ENCODE measurements at places on chromosomes 5 and 9.
A peak's percentile ranks its signal among the peaks of the same experiment; 100 is the strongest.

GRCh38 chr5:74517700-74518099 lies 122.8 kb downstream of the ENC1 start:
- DNase-seq = peak; percentile 52

- no peak for DNase-seq
Measured at GRCh38 chr5:55108661-55109060, 6.2 kb downstream of the GZMA start.

DNA sequence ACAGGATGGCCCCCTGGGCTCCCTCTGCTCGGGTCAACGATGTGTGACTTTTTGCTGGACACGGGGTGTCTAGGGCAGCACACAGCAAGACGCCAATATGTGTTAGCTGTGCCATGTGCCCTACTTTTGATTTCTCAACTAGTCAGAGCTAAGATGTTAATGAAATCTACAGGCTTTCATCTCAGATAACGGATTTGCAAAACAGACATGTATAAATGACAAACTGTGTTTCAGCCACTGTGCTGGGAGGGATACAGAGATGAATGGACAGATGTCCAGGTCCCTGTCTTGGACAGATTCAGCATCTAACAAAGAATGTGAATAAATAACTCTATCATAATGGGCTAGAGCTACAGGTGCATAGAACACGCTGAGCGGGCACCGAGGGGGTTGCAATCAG lies 160.2 kb upstream of the LHFPL2 start:
- DNase-seq = no peak

DNA sequence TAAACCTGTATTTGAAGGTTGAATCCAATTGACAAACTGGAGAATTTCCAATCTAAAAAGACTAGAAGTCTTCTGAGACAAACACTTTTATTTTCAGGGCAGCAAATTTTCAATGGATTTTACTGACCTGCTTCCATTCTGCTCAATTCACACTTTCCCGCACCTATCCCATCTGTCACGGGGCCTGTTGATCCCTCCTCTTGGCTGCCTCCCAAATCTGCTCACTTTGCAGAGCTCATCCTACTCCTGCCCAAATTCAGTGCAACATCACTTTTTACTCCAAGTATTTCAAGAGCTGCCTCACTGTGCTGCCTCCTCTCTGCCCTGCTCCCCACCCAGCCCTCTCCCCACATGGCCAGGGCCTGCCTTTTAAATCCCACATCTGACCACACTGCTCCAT lies 35.1 kb downstream of the GOLM1 start:
- DNase-seq = no peak

DNA sequence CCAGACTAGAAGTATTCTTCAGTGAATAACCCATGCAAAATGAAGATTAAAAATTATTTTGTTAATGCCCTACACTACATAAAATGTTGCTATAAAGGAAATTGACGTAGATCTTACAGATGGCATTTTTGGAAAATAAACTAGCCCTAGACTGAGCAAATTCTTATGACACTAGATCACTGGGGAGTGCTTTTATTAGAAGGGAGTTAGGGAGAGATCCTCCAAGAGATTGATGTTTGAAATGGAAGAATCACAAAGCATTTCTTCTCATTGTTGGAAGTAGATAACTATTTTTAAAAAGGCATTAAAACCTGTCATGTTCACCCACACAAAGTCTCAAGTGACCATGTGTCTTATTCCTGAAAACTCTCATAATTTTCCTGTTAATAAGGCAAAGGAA lies 351.1 kb upstream of the TLE4 start:
- DNase-seq = peak; percentile 49

DNA sequence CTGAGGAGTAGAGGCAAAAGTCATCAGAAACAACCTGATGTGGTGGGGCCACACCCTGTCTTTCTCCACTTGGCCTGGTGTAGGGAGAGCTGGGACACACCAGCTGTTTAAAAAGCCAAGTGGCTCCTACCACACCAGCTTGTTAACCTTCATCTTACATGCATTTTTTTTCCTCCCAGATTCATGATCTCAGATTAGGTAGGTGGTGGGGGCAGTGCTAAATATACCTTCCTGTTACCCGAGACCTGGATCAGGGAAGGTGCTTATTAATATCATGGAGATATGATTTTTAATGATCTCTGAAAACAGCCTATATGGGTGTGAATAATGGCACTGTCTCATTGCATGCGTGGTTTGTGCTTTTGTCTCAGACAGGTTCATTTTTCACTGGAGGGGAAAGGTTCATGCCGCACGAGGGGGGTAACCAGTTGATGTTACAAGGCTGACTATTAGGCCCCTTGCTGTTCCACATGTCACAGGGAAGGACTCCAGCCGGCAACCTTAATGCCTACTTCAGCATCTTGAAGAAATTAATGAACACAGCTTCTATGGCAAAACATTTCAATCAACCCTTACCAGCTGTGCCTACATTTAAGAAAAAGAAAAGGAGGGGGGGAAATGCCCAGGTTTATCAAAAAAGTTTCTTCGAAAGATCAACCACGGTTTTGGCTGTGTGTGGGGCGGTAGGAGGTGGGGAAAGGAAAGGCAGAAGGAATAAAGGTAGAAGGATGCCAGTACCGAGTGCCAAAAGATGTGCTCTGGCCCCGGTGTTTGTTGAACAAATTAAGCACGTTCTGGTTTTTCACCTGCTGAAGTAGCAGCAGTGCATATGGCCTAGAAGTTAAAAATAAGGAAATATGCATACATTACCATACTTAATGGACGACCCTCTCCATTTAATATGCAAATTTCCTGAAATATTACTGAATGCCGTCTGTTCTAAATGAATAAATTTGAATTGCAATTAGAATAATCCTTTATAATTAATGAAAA lies 185.4 kb downstream of the EBF1 start:
- no peak for DNase-seq

- DNase-seq = no peak
Measured at GRCh38 chr5:112254303-112254702, 164.8 kb downstream of the EPB41L4A start.

DNA sequence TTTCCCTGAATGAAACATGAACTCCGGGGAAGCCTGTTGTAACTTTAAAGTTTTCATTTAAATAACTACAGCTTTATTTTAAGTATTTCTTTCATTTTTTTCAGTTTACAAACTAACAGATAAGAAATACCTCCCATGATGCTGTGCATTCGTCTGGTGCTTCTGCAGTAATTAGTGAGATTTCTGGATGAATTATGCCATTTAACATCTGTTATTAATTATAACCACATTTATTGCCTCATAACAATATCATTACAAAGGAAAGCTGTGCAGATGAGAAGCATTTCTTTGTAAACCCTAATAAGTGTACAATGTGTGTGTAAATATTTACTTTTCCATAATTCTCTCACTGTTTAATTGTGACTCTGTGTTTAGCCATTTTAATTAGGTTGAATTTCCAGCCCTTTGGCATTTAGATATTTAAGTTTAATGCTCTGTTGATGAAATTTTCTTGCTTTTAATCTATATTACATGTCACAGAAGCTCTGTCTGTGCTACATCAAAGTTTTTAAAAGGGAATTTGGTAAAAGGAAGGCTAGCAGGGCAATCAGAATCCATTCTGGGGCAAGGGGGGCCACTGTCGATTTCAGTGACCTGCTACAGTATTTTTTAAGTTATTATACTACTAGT lies 418.0 kb downstream of the SPATA31D1 start:
- DNase-seq = no peak
